ENCODE measurements at places on chromosomes 13 and 19.

- no peak for DNase-seq
Measured at GRCh38 chr13:60351326-60351725, 45.7 kb upstream of the TDRD3 start.

GRCh38 chr13:62595976-62596375 is 1180.3 kb upstream of the PCDH20 start:
- no peak for DNase-seq

GRCh38 chr13:107819071-107819470 is 396.3 kb downstream of the LIG4 start:
- DNase-seq: no peak

DNA sequence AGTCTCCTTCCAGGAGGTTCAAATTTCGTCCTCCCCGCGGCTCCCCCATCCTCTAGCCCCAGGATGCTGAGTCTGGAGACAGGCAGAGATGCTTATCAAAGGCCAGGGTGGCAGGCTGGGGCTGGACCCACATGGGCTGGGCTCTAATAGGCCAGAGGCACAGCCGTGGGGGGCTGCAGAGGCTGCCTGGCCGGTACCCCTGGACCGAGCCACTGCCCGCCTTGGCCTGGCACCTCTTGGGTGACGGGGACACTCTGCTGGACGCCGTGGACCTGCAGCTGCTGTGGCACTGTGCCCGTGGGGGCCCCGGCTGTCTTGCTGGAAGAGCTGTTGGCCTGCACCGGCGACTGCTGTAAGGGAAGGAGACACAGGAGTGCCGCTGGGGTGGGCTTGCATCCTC is 25.8 kb downstream of the RFX1 start:
- DNase-seq: no peak

- DNase-seq: no peak
Measured at GRCh38 chr19:3029065-3029923, at the start of gene TLE2. Gene TLE2, minus strand, starts transcription at chr19:3029280. Its CDS starts 376 bp downstream, at chr19:3028904.

Measured in left renal cortex interstitium (tissue), 4 donors.